ENCODE measurements at places on chromosomes 3 and 15. TPM values are rescaled to one million over a fixed set of nuclear protein-coding genes. Genes with fewer than 3 reads are reported as not detected.
A peak's percentile ranks its signal among the peaks of the same experiment; 100 is the strongest.

Gene SNX22
- total RNA-seq: 0.78 TPM

Gene ZNF620
- total RNA-seq: 3.6 TPM

Gene CAPN7
- total RNA-seq: 22.8 TPM

Gene FOXB1
- not detected for total RNA-seq

Gene SMCO1
- 58.6 TPM for total RNA-seq

Gene COL8A1
- total RNA-seq: 18.0 TPM

GRCh38 chr15:41904541-41905005 lies 10.7 kb upstream of the SPTBN5 start:
- peak overlapping the region; percentile 57 for H3K27ac ChIP-seq
- DNase-seq: no peak
- no peaks in the 10 kb centered on the region for H3K27me3 ChIP-seq
- H3K4me1 ChIP-seq: peaks cover 20% of the 10 kb centered on the region

- H3K4me3 ChIP-seq: no peak overlapping the region
- H3K4me1 ChIP-seq: no peaks in the 10 kb centered on the region
- no peak overlapping the region for H3K27ac ChIP-seq
- H3K36me3 ChIP-seq: no peaks in the 10 kb centered on the region
- no peak for DNase-seq
- H3K27me3 ChIP-seq: no peaks in the 10 kb centered on the region
Observed at GRCh38 chr3:197168606-197169005, 129.8 kb downstream of the DLG1 start.

- H3K36me3 ChIP-seq: no peaks in the 10 kb centered on the region
- H3K27ac ChIP-seq: peak overlapping the region; percentile 40
- no peak overlapping the region for H3K4me3 ChIP-seq
Observed at GRCh38 chr3:58044691-58045483, 36.7 kb downstream of the FLNB start.

DNA sequence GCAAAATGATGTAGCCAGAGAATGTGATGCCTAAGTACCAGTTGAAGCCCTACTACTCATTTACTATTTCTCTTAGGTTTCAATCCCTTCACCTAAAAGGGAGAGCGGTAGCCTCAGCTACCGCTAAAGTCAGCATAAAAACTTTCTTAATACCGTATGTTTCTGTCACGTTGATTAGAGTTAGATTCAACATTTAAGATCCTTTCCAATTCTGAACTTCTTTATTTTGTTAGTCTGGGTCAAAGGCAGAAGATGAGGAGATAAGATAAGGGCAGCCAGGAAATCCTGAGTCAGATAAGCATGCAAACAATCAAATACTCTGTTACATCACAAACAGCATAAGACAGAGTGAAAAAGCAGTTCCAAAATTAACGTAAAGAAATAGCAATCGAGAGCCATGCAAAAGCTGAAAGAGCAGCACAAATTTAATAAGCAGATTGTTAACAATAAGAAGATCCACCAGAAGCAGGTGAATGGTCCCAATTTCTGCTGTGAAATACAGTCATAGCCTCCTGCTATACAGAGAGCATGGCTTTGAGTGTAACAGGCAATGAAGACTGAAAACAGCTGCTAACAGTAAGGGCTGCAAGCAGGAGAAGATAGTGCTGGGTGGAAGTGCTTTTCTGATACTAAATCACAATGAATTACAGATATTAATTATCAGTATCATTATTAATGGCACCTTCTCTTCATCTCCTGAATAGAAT lies 3.0 kb downstream of the TMEM207 start:
- no peaks in the 10 kb centered on the region for H3K36me3 ChIP-seq
- no peak overlapping the region for H3K4me3 ChIP-seq
- no peaks in the 10 kb centered on the region for H3K27me3 ChIP-seq
- H3K4me1 ChIP-seq: no peaks in the 10 kb centered on the region

DNA sequence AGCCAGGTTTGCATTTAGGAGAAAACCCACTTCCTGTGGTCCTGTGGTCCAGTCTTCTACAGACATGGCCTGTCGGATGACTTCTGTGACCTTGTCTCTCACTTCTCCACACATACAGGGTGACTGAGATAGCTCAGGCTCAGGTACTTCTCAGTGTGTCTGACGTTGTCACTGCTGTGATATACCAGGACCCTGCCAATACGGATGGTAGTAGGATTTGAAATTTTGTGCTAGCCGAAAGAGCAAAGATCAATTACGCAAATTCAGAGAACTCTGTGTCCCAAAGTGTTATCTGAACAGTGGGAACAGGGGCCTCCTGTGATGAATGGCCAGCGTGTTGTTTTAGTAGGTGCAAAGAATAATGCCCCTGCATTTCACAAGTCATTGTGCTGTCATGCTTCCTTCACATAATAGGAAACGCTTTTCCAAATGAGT lies 128.9 kb downstream of the MCTP2 start:
- H3K36me3 ChIP-seq: no peaks in the 10 kb centered on the region
- no peak for DNase-seq
- no peak overlapping the region for H3K4me3 ChIP-seq
- H3K27me3 ChIP-seq: no peaks in the 10 kb centered on the region
- H3K4me1 ChIP-seq: no peaks in the 10 kb centered on the region

- H3K4me1 ChIP-seq: no peaks in the 10 kb centered on the region
- DNase-seq: no peak
- H3K4me3 ChIP-seq: no peak overlapping the region
- H3K27ac ChIP-seq: no peak overlapping the region
- no peaks in the 10 kb centered on the region for H3K36me3 ChIP-seq
Observed at GRCh38 chr3:128984596-128984995, 9.3 kb downstream of the CFAP92 start.

DNA sequence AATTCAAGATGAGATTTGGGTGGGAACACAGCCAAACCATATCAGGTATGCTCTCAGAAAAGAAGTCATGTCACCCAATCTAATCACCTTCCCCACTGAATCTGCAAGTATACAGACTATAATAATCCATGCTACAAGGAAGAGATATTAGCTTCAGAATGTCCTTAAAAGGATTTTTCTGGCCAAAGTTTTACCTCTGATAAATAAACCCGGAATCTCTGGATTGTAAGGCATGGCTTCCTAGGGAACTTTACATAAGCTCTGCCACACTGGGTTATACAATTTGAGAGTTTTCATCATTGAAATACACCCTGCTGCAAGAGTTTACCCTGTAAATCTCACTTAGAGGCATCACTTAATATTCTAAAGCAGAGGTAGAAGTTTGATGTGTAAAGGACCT lies 330.5 kb upstream of the KCNMB2 start:
- peaks cover 24% of the 10 kb centered on the region for H3K4me1 ChIP-seq
- H3K4me3 ChIP-seq: no peak overlapping the region
- H3K36me3 ChIP-seq: no peaks in the 10 kb centered on the region
- DNase-seq: no peak
- no peak overlapping the region for H3K27ac ChIP-seq

DNA sequence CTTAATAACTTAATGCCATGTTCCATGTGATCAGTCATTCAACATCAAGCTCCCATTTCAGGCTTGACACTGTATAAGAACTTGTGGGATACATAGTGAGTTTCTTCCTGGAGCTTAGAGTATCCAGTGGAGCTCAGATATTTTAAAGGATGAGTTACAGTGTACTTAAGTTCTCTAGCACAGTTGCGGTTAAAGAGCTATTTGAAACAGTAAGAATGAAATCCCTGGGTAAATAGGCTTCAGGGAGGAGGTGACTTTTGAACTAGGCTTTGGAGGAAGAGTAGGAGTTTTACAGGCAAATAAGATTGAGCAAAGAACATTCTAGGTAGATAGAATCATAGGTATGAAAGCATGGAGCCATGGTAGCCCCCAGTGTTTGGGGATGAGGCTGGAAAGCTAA lies 3.8 kb downstream of the ZNF592 start:
- H3K27me3 ChIP-seq: no peaks in the 10 kb centered on the region
- no peak for DNase-seq
- peaks cover 76% of the 10 kb centered on the region for H3K4me1 ChIP-seq
- H3K36me3 ChIP-seq: peaks cover 9% of the 10 kb centered on the region
- no peak overlapping the region for H3K4me3 ChIP-seq

DNA sequence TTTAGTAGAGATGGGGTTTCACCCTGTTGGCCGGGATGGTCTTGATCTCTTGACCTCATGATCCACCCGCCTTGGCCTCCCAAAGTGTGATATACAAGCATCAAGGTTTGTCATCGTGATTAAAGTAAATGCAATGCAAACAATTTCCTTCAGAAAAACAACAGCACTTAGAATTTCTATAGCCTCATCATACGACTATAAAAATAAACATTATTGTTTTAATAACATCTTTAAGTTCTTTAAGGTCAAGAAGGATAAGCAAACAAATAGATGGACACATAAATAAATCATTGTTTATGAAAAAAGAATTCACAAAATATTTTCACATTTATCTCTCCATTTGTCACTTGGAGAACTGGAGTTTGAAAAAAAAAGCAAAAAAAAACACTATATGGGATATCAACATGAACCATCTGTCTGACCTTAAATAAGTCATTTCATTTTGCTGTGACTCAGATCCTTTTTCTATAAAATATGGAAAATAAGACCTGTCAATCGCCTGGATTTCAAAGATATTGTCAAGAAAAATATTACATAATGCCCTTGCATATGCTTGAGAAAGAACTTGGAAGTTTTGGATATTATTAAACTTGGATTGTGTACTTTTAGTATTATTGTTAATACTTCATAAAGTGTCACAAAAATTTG lies 642.0 kb upstream of the KCNMB2 start:
- no peak overlapping the region for H3K4me3 ChIP-seq
- H3K27ac ChIP-seq: no peak overlapping the region
- DNase-seq: no peak
- H3K36me3 ChIP-seq: no peaks in the 10 kb centered on the region
- peaks cover 6% of the 10 kb centered on the region for H3K4me1 ChIP-seq
- H3K27me3 ChIP-seq: no peaks in the 10 kb centered on the region

- H3K4me3 ChIP-seq: no peak overlapping the region
- no peak overlapping the region for H3K27ac ChIP-seq
- DNase-seq: no peak
Observed at GRCh38 chr3:120683213-120683612, 1.2 kb upstream of the HGD start.

DNA sequence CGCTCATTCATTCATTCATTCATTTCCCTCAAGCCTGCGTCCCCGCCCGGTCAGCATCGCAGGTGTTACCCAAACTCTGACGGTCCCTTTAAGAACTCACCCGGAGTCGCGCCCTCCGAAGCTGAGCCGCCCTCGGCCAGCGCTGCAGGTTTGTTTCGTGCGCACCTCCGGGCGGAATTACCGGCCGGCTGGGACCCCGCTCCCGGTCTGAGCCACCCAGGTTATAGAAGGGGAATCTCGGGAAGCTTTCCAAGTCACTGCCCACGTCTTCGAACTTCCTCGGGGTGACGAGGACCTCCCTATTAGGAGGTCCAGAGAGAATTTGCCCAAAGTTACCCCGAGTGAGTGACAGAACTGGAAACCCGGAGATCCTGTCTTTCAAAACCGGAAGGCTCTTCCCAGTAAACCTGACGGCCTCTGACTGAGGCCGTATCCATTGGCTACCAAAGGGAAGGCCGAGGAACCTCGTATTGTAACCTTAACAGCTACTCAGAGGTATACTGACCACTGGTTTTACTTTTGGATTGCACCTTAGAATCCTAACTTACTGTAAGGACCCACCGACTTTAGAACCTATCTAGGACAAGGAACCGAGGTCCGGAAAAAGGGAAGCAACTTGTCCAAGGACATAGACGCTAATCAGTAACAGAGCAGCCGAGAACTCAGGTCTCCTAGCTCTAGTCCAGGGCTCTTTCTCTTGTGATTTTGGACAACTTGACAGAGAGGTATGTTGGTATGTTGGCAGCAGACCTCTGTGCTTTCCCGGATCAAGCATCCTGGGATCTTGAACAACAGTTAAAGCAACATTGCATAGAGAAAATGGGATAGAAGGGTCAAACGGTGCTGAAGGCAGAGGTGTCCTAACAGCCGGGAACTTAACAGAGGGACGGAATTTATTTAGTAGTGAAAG lies 788 bp upstream of the DLG1 start:
- H3K27ac ChIP-seq: peak overlapping the region; percentile 94
- DNase-seq: peak; percentile 26
- H3K36me3 ChIP-seq: peaks cover 18% of the 10 kb centered on the region

DNA sequence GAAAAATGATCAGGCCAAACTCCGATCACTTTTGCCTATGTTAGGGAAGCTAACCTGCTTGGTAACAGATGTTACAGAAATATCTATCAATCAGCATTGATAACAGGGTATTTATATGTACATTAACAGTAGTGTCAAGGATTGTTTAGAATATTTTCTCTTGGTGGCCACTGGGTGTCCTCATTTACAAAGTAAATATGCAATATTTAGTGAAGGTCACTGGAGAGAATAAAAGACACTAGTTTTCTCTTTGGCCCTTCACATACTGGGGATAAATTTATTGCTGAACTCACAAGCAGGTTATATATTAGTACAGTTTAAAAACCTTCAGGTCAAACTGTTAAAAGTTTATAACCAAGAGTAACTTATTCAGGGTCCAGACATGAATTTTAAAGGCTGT lies 69.0 kb downstream of the TIGIT start:
- peak overlapping the region; percentile 77 for H3K27ac ChIP-seq
- H3K4me1 ChIP-seq: peaks cover 34% of the 10 kb centered on the region
- no peak overlapping the region for H3K4me3 ChIP-seq
- no peaks in the 10 kb centered on the region for H3K27me3 ChIP-seq

Data from heart right ventricle (tissue), 16 donors.